CD8-positive, alpha-beta memory T cell (primary cell): ENCODE measurements at places on chromosomes 7 and 10.
A peak's percentile ranks its signal among the peaks of the same experiment; 100 is the strongest.

DNA sequence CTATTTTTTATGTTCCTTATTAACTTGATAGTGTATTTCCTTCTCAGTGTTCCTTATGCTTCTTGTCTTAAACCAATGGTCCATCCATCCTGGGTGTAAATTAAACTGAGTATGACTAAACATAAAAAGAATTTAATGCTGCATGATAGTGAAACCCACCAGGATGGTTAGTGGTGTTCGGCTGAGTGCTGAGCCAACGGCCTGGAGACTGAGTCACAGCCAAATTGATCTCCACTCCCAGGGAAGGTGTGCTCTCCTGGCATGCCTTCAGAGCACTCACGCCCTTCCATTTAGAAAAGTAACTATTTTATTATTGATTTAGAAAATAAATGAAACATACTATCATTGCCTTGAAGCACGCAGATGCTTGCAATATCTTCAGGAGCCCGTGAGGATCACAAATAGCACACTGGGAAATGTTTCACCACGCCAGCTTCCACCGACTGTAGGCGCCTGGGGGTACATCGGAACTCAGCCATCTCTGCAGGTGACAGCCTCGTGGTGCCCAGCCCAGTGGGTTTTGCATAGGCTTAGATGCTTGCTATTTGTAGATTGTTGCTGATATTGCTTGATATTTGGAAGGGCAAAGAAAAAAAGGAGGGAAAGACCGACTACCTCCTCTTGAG lies 40.0 kb upstream of the LOXL4 start:
- DNase-seq = no peak

GRCh38 chr7:17069146-17069545 lies 187.4 kb upstream of the AGR3 start:
- DNase-seq = no peak

GRCh38 chr7:100895956-100896731 lies 456 bp upstream of the ACHE start:
- peak; percentile 34 for DNase-seq

DNA sequence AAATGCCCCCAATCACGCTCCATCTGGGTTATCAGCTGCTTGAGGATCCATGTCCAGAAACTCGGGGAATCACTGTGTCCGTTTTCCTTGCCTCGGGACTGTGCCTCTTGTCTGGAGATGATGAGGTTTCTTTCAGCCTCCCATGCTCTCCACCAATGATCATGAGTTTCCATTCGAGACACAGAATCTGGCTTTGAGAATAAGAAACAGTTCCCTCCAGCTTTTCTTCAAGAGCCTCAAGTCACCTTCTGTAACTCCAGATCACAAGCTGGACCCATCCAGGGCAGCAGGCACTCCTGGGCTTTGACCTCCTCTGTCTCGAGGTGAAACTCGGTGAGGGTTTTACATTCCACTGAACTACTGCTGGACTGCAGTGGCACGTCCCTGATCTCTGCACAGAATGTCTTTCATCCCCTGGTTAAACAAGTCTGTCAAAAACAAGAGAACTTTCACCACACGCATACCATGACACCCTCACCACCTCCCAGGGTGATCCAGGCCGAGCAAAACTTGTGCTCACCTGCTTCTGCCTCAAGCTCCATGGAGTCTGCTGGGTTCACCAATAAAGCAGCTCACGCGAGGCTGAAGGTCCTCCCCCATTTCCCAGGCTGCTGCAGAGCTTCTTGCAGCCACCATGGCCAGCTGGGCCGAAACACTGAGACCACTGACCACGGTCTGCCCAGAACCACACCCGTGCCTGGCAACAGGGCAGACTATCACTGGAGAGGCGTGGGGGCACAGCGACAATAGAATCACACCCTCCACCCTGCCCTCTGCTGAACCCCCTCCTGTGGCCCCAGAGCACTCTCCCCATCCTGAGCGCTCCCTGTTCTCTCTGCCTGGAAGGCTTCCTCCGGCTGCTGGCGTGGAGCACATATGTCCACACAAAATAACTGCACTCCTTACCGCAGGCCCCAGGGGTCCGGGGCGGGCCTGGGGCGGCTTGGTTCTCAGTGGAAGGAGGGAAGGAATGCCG lies 25.1 kb downstream of the MAT1A start:
- DNase-seq = no peak

- no peak for DNase-seq
Measured at GRCh38 chr10:93384006-93384405, 98.1 kb downstream of the MYOF start.

- no peak for DNase-seq
Measured at GRCh38 chr7:126569402-126569801, 683.3 kb downstream of the GRM8 start.

DNA sequence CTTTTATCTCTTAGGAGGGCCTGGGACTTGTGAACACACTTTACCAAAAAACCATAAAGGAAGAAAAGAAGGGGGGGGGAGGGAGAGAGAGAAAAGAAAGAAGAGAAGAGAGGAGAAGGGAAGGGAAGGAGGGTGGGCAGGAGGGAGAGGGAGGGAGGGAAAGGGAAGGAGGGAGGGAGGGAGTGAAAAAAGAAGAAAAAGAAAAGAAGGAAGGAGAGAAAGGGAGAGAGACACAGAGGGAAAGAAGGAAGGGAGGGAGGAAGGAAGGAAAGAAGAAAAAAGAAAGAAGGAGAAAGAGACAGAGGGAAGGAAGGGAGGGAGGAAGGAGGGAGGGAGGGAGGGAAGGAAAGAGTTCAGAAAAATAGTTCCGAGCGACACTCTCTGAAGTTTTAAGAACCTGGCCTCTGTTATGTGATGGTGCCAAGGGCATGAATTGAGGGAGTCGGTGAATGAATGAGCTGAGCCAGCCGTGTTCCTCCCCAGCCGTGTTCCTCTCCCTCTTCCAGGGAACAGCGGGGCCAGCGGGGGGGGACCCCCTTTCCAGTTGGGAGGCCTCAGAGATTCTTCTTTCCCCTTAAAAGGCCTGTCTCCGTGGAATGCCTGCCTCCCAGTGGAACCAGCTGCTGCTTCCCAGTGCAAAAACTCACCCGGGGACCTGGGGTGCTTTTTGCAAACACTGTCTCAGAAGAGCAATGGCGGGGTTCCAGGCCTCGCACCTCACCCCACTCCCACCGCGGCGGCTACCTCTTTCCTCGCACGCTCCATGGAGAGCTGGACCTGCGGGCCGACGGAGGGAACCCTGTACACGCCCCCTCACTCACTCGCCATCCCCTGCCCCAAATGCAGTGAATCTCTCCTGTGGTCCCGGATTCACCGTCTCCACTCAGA lies 84.1 kb downstream of the FOXL3 start:
- no peak for DNase-seq

DNA sequence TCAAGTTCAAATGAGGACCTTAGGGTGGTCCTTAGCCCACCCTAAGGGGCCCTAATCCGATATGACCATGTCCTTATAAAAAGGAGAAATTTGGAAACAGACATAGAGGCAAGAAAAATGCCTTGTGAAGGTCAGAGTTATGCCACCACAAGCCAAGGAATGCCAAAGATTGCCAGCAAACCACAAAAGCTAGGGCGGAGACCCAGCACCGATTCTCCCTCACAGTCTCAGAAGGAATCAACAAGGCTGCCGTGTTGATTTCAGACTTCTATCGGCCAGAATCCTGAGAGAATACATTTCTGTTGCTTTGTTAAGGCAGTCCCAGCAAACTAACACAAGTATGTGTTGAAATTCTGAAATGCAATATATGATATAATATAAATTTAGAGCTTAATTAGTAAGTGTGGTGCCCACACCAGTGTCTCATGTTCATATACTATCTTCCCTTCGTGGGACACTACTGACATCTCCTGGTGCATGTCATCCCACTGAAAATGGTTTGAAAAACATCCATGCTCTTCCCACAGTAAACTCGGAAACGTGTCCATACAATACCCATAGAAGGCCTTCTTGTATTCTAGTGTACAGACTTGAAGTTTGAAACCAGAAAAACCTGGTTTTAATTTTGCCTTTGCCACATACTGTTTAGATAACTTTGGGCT lies 349.0 kb downstream of the TNS3 start:
- DNase-seq = no peak
